ENCODE measurements at places on chromosomes 12 and 14.

GRCh38 chr12:130583317-130583716 is 132.8 kb downstream of the RIMBP2 start:
- no peak for DNase-seq

DNA sequence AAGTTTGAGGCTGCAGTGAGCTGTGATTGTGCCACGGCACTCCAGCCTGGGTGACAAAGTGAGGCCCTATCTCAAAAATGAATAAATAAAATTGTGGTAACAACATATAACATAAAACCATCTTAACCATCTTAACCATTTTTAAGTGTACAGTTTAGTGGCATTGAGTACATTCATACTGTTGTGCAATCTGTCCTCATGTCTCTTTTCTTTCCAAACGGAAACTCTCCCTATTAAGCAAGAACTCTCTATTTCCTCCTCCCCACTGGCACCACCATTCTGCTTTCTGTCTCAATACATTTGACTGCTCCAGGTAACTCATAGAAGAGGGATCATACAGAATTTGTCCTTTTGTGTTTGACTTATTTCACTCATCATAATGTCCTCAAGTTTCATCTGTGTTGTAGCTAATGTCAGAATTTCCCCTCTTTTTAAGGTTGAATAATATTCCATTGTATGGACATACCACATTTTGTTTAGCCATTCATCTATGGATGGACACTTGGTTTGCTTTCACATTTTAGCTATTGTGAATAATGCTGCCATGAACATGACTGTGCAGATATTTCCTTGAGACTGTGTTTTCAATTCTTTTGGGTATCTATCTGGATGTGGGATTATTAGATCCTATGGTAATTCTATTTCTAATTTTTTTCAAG is 4.4 kb upstream of the MARK3 start:
- DNase-seq = no peak

DNA sequence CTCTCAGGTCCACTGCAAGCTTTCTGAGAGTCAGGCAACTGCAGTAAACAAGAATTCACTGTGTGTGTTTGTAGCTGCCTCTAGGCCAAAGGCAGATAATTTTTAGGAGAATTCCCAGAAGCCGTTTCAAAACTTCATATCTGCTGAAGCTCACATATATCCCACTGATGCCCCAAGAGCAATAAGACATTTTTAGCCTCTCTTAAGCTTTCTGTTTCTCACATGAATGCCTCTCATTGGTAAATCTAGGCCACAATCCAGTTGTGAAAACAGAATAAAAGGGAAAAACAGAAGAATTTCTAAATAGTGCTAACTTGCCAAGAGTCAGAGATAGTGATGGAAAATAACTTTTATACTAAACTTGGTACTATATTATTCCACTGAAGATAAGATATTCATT is 48.5 kb upstream of the LIN7A start:
- no peak for DNase-seq

DNA sequence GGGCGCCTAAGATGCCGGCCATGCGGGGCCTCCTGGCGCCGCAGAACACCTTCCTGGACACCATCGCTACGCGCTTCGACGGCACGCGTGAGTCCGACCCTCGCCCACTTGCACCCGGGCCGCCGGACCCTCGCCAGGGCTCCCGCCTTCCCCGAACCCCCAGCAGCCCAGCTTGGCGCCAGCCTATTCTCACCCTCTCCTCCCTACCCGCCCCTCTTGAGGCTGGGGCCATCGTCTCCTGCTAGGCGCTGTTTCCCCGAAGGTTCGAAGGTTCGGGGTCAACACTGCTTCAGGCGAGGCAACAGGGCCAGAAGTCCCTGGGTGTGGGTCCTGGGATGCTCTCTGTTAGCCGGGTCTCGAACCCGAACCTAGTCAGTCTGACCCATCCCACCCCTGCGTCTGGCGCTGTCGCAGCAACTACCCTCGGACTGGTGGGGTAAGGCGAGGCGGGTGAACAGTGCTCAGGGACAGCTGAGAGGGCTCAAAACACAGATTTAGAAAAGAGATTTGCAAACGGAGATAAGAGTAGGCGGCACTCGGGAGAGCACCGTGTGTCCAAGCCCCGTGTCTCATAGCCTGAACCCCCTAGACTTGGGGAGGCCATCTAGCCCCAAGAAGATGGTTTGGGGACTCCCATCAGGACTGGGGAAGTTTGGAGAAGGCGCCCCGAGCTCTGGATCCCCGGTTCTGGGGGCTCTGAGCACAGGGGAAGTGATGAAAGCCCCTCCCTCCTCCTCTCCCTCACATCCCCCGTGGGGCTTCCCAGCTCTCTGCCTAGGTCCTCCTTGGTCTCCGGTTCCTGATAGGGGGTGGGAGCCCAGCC is 787 bp downstream of the KCNH3 start:
- no peak for DNase-seq

DNA sequence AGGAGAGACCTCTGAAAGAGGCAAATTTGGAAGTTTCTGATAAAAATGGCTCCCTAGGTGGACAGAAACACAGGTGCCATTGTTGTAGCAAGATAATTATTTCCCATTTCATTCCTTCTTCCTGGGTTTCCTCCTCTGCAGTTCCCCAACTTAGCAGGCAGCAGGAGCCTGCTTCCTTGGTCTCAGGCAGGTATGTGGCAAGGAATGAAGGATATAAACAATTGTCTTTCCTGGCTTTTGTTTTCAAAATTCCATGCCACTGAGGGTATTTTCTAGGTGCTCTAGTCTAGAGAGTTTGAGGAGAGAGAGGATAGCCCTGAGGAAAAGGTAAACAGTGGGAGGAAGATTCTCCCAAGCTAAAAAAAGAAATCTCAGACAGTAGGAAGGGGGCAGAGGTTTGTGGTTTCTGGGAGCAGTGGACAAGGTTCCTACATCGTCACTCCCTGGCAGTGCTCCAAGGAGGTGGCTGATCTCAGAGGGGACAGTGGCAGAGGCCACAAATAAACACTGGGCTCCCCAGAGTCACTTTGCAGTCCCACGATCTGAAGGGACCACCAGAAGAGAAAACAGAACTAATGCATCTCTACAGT is 82.6 kb upstream of the IGF1 start:
- no peak for DNase-seq

GRCh38 chr14:44204061-44204835 is 302.8 kb downstream of the FSCB start:
- no peak for DNase-seq

GRCh38 chr14:35988972-35989690 is 163.0 kb downstream of the BRMS1L start:
- DNase-seq = no peak

- DNase-seq = no peak
These were observed 13.6 kb downstream of the TULP3 start for GRCh38 chr12:2904260-2904659.
